CD4-positive, alpha-beta T cell (primary cell): ENCODE measurements at places on chromosomes 16 and 17.
A peak's percentile ranks its signal among the peaks of the same experiment; 100 is the strongest.

- DNase-seq: no peak
These were observed 1.3 kb downstream of the IL34 start for GRCh38 chr16:70647441-70648359.

- DNase-seq: peak; percentile 50
These were observed 28.8 kb downstream of the GINS2 start for GRCh38 chr16:85659805-85660511.

- DNase-seq: no peak
These were observed 756 bp downstream of the LUC7L3 start for GRCh38 chr17:50719924-50720794.

DNA sequence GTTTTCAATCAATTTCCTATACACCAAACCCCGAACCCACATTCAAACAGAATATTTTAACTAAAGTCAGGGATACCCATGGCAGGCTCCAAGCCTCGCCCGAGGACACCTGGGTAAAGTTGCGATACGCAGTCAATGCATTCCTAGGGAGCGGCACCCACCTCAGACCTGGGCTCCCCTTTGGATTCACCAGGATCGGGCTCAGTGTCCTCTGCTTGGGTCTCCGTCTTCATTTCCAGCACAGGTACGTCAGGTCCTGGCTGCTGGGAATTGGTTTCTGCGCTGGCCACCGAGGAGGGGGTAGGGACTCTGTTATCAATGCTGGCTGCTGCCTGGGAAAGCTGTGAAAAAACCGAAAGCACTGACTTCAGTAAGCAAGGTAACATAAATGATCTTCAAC is 51.7 kb upstream of the TRAP1 start:
- no peak for DNase-seq

DNA sequence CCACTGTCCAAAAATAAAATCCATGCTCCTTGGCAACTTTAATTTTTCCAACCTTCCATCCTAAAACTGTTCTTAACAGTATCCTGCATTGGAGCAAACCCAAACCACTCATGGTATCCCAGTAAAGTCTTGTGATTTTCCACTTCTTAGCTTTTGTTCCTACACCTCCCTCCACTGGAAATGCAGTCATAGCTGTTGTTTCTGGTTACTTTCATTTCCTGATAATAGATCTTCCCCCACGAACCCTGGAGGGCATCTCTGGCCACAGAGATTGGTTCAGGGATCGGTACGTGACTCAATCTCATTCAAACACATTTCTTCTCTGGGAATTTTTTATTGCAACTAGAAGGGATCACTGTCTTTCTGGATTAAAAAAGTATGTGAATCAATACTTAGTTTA is 276.0 kb downstream of the GRIN2A start:
- DNase-seq: no peak

GRCh38 chr16:52572656-52573055 is 25.7 kb upstream of the TOX3 start:
- DNase-seq: no peak

DNA sequence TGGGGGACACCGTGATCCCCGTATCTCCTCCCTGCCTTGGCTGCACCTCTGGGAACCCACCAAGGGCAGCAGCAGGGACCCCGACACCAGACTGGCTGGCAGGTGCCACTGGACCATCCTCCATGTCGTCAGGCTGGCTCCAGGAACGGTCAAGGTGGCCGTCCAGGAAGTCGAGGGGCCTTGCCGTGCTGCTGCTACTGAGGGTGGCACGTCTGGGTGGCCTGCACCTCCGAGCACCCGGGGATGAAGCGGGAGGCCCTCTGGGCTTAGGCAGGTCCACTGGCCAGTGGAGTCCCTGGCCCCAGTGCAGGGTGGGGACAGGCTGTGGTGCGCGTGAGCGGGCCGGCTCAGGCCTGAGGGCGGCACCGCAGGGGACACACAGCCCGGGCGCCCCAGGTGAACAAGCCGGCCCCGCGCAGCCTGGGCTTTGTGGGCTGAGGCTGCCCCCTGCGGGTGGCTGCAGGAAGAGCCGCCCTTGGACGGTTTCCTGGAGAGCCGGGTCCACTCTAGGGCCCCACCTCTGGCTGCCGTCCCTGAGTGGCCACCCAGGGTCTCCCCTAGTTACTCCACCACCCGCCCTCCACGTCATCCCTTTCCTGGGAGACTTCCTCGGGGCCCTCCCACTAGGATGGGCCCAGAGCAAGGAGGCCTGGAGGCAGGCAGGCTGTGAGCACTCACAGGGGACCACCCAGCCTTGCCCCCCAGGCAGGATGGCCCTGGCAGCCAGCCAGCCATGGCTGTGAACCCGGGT is 42.8 kb upstream of the ZC3H18 start:
- peak; percentile 73 for DNase-seq

DNA sequence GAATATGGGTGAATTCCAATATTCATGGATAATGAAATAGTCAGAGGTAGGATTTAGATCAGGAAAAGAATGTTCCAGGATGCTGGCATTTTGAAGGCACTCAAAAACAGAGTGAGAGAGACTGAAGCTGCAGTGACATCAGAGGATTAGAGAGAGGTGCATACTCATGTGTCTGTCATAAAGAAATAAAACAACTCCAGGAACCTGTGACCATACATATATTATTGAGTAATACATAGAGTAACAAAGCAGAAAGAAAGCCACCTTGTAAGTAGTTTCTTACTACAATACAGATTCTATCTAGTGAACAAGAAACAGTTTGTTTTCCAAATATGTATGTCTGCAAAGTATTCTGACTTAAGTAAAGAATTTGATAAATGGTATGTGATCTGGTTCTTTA is 62.3 kb upstream of the PHOSPHO1 start:
- DNase-seq: no peak
